Small intestine (tissue), 16 donors: ENCODE measurements at places on chromosomes 12 and 14. TPM values are rescaled to one million over a fixed set of nuclear protein-coding genes. Genes with fewer than 3 reads are reported as not detected.

Gene TCL1B
- polyA plus RNA-seq: not detected

Gene GUCY2C
- 105 TPM for polyA plus RNA-seq

- no peak for DNase-seq
These were observed 32.8 kb downstream of the ABCD2 start for GRCh38 chr12:39586816-39587215.

GRCh38 chr14:54366736-54367735 lies 29.8 kb upstream of the CDKN3 start:
- DNase-seq: peak; percentile 83

GRCh38 chr12:10113075-10113474 lies 14.3 kb upstream of the CLEC1A start:
- DNase-seq: no peak

- DNase-seq: no peak
These were observed 349 bp upstream of the FAM177A1 start for GRCh38 chr14:35045798-35046047.

DNA sequence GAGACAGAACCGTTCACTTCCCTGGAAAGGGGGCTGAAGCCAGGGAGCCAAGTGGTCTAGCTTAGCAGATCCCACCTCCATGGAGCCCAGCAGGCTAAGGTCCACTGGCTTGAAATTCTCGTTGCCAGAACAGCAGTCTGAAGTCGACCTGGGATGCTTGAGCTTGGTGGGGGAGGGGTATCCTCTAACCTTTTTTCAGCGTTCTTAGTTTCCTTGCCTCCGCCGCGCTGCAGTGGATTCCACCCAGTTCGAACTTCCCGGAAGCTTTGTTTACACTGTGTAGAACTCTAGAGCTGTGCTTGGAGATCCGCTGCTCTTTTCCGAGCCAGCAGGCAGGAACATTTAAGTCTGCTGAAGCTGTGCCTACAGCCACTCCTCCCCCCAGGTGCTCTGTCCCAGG lies 45.2 kb upstream of the FKBP4 start:
- DNase-seq: no peak

DNA sequence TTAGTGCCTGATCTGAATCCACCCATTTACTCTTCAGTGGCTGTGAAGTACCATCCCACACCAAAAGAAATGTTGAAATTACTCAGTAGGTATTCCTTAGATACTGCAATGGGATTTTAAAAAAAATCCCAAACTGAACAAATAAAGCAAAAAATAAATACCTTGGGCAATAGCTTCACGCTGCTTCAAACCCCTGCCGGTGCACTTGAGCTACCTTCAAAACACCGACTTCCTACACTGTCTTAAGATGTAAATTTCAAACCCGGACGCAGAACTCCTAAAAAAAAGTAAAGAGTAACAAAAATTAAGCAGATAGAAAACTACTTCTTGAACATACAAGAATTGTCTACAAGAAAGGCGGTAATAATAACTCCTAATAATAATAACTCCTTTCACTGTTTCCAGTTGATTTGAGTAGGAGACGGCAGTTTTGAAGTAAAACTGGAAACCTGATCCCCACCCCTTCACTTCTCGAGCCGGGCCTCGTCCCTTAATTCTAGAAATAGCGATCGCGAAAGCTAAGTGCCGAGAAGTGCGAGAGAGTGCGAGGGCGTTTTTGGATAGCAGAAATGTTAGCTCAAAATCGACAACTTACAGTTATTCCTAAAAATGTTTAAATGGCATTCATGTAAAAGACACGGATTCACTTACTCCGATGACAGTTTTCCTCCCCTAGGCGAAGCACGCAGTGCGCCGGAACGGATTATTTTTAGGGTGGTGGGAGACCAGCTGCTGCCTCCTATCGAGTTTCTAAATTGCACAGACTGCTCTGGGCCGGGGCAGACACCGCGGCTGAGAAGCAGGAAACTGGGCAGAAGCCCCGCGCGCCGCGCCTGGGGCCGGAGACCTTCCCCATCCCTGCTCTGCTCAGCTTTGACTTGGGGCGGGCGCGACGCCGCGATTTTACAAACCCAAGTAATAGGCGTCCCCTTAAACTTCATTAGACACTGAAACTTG lies at the start of gene ABCC9:
TSS of gene ABCC9 (minus strand) at position 878 of the 957 bp plus-strand sequence. CDS start 4,752 bp downstream, outside the sequence.
- DNase-seq: peak; percentile 40
